ENCODE measurements at places on chromosomes 13 and 19. TPM values are rescaled to one million over a fixed set of nuclear protein-coding genes. Genes with fewer than 3 reads are reported as not detected.
A peak's percentile ranks its signal among the peaks of the same experiment; 100 is the strongest.

The PNMA8A gene
- total RNA-seq = 0.68 TPM

DNA sequence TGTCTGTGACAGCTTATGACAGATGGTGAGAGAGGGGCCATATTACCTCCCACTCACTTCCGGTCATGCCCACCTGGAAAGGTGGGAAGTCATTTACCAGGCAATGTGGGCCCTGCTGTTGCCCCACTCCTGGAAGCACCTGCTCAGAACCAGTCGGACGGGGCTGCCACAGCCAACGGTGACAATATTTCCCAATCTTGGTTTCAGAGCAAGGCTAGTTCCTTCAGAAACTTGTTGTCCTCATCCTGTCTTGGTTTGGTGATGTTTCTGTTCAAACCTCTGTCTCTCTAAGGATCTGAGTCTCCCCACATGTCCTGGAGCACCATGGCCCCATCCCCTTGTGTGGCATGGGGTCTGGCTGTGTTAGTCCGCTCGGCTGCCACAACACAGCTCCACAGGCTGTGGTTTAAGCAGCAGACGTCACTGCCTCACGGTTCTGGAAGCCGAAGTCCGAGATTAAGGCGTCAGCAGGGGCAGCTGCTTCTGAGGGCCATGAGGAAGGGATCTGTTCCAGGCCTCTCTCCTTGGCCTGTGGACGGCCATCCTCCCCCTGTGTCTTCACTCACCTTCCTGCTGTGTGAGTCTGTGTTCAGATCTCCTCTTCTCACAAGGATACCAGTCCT, 31.5 kb upstream of the SLC15A1 start:
- no peak for DNase-seq

DNA sequence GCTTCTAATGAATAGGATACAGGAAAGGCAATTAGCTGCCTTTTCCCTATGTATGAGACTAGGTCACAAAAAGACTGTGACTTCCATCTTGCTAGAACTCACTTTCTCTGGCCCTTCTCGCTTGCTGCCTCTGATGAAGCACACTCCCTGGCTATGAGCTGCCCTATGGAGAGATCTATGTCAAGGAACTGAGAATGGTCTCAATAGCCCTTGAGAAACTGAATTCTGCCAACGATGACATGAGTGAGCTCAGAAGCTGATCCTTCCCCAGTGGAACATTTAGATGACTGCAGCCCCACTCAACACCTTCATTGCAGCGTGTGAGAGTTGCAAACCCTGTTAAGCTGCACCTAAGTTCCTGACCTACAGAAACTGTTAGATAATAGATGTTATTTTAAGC, 309.8 kb downstream of the COG6 start:
- DNase-seq = no peak

- peak; percentile 56 for DNase-seq
Observed at GRCh38 chr19:34365463-34366401, 736 bp downstream of the GPI start.

- peak; percentile 66 for DNase-seq
Observed at GRCh38 chr13:30373727-30374126, 48.6 kb upstream of the UBE2L5 start.

- no peak for DNase-seq
Observed at GRCh38 chr13:45149964-45150363, 29.7 kb downstream of the GTF2F2 start.

GRCh38 chr13:108663710-108664109, 34.3 kb downstream of the MYO16 start:
- no peak for DNase-seq
